ENCODE measurements at places on chromosomes 11 and 22.

GRCh38 chr11:45048313-45048841 is 97.7 kb upstream of the TP53I11 start:
- DNase-seq: no peak

DNA sequence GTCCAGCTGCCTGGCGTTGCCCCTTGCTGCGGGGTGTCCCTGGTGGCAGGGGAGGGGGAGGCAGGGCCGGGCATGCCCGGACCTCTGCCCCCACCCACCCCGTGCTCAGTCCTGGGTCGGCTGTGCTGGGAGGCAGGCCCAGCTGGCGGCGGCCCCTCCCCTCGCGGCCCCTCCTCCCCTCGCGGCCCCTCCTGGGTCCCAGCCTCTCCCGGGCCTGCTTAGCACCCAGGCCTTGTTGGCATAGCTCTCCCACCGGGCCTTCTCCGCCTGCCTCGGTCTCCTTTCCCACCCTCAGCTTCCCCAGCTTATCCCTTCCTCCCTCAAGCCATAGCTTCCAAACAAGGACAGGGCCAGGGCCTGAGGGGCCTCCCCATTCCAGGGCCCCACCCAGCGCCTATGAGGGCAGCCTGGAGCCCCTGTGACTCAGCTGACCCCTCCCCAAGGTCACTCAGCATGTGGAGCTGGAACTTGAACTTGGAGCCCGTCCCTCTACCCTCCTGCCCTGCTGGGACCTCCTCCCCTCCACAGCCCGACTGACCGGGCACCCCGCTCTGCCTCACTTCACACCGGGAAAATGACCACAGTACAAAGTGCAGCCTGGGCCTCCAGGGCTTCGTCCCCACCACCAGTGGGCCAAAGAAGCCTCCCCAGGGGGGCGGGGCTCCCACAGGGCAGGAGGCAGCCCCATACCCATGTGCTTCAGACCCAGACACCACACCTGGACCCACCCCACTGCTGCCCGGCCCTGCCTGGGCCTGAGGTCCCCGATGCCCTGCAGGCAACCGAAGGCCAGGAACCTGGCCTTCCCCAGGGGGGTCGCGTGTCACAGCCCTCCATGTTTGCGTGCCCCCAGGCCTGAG is 1.2 kb downstream of the EPS8L2 start:
- DNase-seq: no peak

DNA sequence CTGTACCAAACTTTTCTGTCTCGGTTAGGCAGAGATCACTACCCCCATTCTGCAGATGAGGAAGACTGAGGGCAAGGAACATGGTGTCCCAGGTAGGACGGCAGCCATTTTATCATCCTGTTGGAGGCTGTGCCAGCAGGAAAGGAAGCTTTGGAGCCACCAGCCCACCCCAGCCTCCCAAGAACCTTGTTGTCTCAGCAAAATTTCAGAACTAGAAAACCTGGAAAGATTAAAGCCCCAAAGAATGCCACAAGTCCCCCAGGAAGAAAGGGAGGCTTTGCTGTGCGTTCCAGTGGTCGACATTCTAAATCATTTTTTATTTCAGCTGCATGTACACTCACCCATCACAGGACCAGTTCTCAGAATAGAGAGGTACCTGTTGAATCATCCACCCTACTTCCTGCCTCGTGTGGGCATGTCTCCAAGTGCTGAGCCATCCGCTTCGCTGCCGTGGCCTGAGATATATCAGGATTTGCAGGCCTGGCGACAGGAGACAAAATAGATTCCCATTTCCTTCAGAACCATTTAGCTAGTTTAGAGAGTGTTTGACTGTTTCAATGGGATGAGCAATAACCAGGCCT is 13.0 kb upstream of the EIF3D start:
- DNase-seq: peak; percentile 46

DNA sequence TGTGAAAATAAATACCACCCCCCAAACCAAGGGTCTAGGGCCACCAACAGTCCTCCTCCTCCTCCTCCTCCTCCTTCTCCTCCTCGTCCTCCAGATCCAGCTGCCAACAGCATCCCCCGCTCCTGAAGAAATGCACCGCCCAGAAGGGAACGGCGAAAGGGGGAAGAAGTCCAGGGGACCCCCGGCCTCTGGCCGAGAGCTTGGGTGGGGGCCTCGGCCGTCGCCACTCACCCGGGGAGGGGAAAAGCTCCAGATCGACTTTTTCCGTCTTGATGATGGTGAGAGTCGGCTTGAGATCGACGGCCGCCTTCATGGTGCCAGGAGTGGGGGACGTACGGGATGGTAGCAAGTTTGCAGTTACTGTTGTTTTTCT is 65.7 kb downstream of the ETS1 start:
- DNase-seq: no peak

GRCh38 chr11:122791836-122792235 is 46.5 kb upstream of the CRTAM start:
- DNase-seq: no peak

- no peak for DNase-seq
Measured at GRCh38 chr22:20805972-20806471, 32.1 kb downstream of the SERPIND1 start.

DNA sequence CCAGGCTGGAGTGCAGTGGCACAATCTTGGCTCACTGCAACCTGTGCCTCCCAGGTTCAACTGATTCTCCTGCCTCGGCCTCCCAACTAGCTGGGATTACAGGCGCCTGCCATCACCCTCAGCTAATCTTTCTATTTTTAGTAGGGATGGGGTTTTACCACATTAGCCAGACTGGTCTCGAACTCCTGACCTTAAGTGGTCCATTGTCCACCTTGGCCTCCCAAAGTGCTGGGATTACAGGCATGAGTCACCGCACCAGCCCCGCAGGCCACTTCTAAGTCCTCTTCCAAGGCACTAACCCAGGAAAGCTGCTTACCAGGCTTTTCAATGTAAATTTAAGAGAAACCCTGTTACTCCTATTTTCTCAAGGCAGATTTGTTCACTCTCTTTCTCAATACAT is 50.4 kb downstream of the DENND5A start:
- no peak for DNase-seq

- DNase-seq: no peak
Measured at GRCh38 chr11:35927682-35928081, 16.2 kb upstream of the LDLRAD3 start.

GRCh38 chr22:29382580-29383302 is 5.6 kb downstream of the AP1B1 start:
- no peak for DNase-seq

DNA sequence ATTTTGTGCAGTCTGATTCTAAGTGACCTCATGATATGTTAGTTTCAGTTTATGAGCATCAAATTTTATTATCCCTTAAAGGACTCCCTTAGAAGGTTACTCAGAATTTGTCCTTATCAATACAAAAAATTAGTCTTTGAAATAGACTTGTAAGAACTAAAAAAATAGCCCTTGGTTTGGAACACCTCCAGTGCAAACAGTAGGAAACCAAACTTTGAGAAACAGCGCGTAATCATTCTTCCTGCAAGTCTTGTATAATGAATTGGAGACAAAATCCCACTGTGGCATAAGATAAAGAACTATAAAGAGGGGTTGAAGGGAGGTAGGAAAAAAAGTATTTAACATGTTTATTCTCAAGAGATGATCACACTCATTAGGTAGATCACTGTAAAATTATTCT is 10.8 kb upstream of the MSANTD4 start:
- no peak for DNase-seq

GRCh38 chr11:133720951-133721350 is 124.4 kb downstream of the SPATA19 start:
- no peak for DNase-seq

DNA sequence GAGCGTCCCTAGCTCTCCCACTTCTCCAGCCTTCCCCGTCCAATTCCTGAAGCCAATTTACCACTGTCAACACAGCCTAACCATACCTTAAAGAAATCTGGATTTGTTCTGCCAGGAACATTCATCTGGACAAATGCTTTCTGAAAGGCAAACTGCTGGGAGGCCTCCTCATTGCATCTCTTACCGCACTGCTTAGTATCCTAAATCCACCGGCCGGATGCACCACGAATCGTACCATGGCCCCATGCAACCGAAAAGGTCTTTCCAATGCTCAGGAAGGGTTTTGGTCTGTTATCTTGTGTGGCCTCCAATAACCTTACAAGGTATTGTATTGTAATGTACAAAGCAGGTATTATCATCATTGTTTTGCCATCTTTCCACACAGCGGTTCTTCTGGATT is 57.6 kb downstream of the MYH9 start:
- DNase-seq: no peak

GRCh38 chr11:106468086-106468485 is 390.6 kb downstream of the AASDHPPT start:
- DNase-seq: no peak

DNA sequence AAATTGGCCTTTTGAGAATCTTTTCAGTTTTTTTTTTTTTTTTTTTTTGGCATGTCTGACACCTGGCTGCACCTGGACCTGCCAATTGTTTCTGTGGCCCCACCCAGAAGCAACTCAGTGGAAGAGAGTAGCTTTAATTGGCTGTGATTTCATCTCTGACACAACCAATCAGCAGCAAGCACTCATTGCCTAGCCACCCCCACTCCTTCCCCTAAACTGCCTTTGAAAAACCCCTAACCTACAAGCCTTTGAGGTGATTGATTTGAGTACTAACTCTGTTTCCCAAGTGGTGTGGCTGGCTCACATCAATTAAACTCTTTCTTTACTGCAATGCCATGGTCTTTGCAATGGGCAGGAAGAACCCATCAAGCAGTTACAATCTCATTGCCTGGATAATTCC is 98.2 kb upstream of the CHORDC1 start:
- DNase-seq: no peak

GRCh38 chr11:117458275-117459122 is 130.8 kb downstream of the CEP164 start:
- peak; percentile 39 for DNase-seq

DNA sequence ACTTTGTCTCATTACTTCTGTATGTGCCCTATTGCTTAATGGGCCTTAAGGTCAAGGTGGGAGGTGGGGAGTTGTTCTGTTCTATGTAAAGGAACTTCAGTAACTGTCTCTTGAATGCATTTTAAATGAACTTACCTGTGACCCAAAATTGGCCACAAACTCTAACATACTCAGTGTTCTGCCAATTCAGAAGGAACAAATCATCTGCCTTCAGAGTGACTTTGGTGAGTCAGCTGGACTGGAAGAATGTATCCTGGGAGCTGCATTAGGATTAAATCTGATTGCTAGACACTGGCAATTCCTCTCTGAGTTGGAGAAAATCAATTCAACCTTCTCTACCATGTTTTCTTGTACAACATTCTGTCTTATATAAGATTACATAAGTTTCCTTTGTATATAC is 1104.8 kb downstream of the DLG2 start:
- DNase-seq: no peak

DNA sequence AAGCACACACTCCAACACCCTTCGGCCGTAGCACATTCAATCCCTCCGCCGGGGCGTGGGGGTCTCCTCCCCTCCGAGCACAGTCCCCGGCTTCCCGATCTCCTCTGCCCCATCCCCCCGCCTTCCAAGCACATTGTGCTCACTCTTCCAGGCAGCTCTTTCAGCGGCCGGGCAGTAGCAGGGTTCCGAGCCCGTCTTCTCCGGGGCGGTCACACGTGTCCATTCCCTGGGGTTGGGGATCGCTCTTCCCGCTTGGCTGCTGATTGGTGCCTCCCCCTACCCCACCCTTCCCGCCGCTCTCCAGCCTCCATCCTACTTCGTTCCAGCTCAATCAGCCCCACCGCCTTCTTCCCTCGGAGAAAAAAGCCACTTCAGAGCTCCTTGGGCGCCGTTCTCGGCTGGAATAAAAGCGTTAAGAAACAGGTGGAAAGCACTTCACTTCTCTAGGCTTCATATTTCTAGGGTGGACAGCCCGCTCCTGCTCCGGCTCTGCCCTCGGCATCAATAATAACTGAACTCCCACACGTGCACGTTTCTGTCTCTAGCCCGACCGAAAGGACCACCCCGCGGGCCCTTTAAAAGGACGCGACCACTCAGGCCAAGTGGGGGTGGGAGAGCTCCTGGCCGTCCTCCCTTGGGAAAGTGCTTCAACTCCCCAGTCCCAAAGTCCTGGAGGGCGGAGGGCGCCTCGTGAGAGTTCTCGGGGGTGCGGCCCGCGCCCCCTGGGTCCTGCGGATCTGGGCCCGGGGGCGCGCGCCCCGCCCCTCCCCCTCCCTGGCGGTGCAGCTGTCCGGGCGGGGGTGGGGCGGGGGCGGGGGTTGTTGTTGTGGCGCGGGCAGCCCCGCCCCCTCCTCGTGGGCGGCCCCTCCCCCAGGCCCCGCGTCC is 464 bp upstream of the CECR2 start:
- DNase-seq: no peak

GRCh38 chr11:100629671-100630070 is 57.4 kb upstream of the ARHGAP42 start:
- no peak for DNase-seq

DNA sequence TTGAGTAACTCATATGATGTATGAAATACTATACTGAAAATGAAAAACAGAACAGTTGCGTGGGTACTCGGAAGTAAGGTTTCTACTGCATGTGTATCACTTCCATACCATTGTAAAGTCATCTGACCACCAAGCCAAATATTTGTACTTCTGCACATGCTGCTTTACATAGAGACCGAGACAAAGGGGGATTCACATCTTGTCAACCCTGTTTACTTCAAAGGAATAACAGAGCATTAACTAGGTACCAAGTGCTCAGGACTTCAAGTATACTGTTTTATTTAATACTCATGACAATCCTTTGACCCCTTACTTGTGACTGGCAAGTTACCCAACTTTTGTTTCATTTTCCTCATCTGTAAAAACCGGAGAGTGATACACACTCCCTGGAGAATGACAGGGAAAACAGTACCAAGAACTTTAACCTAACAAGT is 9.9 kb downstream of the MAPK1 start:
- DNase-seq: no peak

DNA sequence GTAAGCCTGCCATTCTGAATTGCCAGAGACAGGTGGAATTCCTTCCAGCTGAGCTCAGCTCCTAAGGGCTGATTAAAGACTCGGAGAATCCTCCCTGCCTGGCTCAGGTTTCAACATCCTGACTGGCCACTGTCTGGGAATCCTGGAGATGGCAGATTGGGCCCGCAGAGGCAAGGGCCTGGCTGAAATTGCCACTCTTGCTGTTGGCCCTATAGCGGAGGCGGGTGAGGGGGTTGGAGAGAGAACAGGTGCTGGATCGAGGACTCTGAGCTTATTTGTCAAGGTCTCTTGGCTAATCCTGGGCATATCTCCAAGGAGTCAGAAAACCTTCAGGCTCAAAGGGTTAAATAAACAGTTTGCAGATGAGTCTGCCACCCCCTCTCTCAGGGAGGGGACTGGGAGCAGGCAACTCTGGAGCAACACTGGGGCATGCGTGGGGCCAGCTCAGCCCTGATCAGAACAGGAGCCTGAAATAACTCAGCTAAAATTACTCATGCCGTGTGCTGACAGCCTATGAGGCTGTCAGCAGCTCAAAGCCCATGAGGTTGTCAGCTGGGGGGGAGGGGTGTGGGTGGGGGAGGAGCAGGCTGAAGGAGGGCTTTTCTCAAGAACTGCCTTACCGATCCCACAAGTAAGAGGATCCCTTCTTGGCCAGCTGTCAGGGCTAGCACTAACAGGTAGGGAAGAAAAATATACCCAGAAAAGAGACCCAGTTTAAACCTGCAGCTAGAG is 14.7 kb upstream of the MFRP start:
- DNase-seq: peak; percentile 57

DNA sequence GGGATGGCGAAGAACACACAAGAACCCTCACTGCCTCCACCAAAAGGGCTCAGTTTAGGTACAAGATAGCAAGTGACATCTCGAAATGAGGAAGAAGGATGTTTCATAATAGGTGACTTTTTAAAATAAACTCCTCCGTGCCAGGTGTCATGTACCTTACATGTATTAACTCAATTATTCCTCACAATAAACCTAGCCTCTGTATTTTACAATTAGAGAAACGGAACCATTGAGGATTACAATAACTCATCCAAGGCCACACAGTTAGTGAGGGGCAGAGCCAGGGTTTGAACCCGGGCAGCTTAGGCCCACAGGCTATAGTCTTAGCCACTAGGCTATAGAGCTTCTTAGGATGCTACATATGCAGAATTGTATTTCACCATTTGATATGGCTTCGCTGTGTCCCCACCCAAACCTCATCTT is 965 bp upstream of the PAMR1 start:
- no peak for DNase-seq
